ENCODE measurements at places on chromosomes 11 and 22. TPM values are rescaled to one million over a fixed set of nuclear protein-coding genes. Genes with fewer than 3 reads are reported as not detected.

DNA sequence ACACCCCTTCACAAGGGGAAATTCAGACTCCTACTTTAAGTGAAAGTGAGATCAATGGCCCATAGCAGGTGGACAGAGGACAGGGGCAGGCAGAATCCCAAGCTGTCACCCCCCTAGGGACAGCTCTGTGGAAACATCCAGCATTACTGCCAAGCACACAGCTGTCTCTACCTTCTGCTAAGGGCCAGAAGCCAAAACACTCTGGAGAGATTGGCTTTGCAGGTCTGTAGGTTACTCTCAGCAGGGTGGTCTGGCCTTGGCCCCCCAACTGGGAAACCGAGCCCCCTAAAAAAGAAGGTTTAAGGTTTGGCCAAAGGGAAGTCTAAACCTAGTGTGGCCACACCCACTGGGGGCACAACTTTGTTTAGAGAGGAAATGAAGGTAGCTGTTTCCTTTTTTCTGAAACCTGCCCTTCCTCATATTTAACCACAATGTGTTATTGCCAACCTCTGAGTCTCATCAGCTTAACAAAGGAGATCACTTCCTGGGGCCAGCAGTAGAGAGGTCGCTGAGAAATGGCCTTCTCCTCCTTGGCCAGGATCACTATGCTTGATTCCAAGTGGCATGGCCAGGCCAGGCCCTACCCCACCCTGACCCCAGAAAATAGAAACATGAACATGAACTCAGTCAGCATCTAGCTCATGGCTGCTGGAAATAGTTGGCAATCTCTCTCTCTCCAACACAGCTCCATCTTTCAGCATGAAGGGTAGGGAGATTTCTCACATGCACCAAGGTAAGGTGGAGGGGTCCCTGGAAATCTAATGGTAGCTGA, 25.9 kb upstream of the SCARF2 start:
- peak overlapping the region; percentile 16 for H3K4me3 ChIP-seq
- no peaks in the 10 kb centered on the region for H3K36me3 ChIP-seq

The PTPRCAP gene
- 282 TPM for total RNA-seq

GRCh38 chr11:108698844-108699642, 34.2 kb downstream of the DDX10 start:
- H3K4me1 ChIP-seq, result no peaks in the 10 kb centered on the region
- H3K36me3 ChIP-seq, result peaks cover 17% of the 10 kb centered on the region
- no peaks in the 10 kb centered on the region for H3K27me3 ChIP-seq
- no peak overlapping the region for H3K4me3 ChIP-seq

- H3K36me3 ChIP-seq, result no peaks in the 10 kb centered on the region
- H3K27ac ChIP-seq, result no peak overlapping the region
- no peaks in the 10 kb centered on the region for H3K27me3 ChIP-seq
- no peaks in the 10 kb centered on the region for H3K4me1 ChIP-seq
- no peak overlapping the region for H3K4me3 ChIP-seq
Observed at GRCh38 chr11:94315664-94316063, 11.3 kb downstream of the IZUMO1R start.

- H3K27me3 ChIP-seq, result no peaks in the 10 kb centered on the region
- H3K4me1 ChIP-seq, result peaks cover 9% of the 10 kb centered on the region
- no peak for DNase-seq
- H3K4me3 ChIP-seq, result no peak overlapping the region
- no peak overlapping the region for H3K27ac ChIP-seq
Observed at GRCh38 chr22:38694049-38694448, 6.7 kb downstream of the JOSD1 start.

The TMX2 gene
- 42.9 TPM for total RNA-seq

All from T-cell (primary cell).